ENCODE measurements at places on chromosomes 12 and 14.

GRCh38 chr14:82182646-82183045, 649.0 kb upstream of the SEL1L start:
- DNase-seq: no peak

- DNase-seq: no peak
Measured at GRCh38 chr12:114631242-114631641, 52.7 kb downstream of the TBX3 start.

GRCh38 chr14:91614187-91614586, 104.1 kb upstream of the PPP4R3A start:
- no peak for DNase-seq

GRCh38 chr12:79329933-79330332, 360.8 kb downstream of the PAWR start:
- DNase-seq: no peak

DNA sequence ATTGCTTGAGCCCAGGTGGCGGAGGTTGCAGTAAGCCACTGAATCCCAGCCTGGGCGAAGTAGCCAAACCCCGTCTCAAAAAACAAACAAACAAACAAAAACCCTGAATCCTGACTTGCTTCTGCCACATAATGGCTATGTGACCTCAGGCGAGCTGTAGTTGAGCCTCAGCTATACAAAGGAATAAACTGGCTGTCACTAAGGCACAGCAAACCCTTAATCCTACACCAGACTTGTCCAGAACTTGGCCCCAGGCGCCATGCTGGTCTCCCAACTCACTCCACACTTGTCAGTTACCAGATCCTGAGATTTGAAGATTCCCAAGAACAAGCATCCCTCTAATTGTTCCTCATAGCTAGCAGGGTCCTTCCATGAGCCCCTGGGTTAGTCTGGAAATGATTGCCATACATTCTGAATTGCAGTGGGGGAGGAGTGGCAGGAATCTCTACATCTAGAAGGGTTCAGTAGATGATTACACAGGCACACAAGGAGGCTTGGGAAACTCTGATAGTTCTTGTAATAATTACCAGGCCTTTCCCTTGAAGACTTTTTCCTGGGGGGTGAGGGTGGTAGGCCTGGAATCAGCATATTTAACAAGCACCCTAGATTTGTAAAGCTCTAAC, 9.9 kb downstream of the MAP3K12 start:
- no peak for DNase-seq

DNA sequence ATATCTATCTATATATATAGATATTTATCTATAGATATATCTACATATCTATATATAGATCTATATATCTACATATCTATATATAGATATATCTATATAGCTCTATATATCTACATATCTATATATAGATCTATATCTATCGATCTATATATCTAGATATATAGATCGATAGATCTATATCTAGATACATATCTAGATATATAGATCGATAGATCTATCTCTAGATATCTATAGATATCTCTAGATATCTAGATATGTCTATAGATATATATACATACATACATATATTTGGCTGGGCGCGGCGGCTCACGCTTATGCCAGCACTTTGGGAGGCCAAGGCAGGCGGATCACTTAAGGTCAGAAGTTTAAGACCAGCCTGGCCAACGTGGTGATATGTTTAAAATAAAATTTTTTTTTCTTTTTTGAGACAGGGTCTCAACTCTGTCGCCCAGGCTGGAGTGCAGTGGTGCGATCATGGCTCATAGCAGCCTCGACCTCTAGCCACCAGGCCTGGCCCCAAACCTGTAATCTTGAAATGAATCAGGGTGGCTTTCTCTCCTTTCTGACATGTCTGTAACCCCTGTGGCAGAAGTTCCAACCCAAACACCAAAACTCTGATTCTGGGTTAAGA, 18.1 kb downstream of the ARPC3 start:
- DNase-seq: no peak

DNA sequence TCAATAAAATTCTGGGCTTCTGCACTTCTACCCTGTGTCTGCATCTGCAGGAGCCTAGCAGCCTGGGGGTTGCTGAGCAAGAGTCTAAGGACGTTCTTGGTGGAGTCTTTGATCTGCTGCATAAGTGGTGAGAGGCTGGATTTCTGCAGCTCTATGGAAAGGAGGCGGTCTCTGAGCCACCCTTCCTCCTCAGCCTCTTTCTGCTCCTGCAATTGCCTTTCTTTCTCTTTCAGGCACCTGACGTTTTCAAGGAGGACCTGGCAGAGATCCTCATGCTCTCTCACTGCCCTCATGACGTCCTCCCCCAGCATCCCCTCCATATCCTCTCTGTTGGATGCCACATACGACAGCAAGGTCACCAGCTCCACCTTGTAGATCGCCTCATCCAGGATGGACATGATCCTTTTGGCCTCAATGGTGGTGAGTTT, 13.6 kb upstream of the TPCN1 start:
- no peak for DNase-seq

GRCh38 chr12:123546281-123546680, 12.8 kb upstream of the RILPL1 start:
- no peak for DNase-seq
